ENCODE measurements at places on chromosomes 3 and 15. TPM values are rescaled to one million over a fixed set of nuclear protein-coding genes. Genes with fewer than 3 reads are reported as not detected.

The SH2D7 gene
- total RNA-seq: not detected

The SPATA12 gene
- total RNA-seq: 0.46 TPM

The CHRD gene
- 0.29 TPM for total RNA-seq

The SPTBN5 gene
- total RNA-seq: 0.22 TPM

The NEO1 gene
- 34.3 TPM for total RNA-seq

The SLITRK3 gene
- not detected for total RNA-seq

The PLCL2 gene
- 6.1 TPM for total RNA-seq

The SEMA7A gene
- 2.9 TPM for total RNA-seq

The KAT2B gene
- total RNA-seq: 5.9 TPM

The STAC gene
- 2.4 TPM for total RNA-seq

The SAMMSON gene
- total RNA-seq: not detected

The RIOX2 gene
- 27.5 TPM for total RNA-seq

The KY gene
- 0.11 TPM for total RNA-seq

The NSMCE3 gene
- 14.7 TPM for total RNA-seq

The TP63 gene
- 0.70 TPM for total RNA-seq

The TUSC7 gene
- not detected for total RNA-seq

The GP9 gene
- total RNA-seq: not detected

The AGTR1 gene
- 0.30 TPM for total RNA-seq

The FRMD4B gene
- 1.3 TPM for total RNA-seq

The POU1F1 gene
- not detected for total RNA-seq

The IGSF11 gene
- total RNA-seq: 6.6 TPM

The REC114 gene
- not detected for total RNA-seq

The DUOXA1 gene
- 0.09 TPM for total RNA-seq

The HDDC3 gene
- 29.4 TPM for total RNA-seq

The IL17RE gene
- 0.88 TPM for total RNA-seq

The LIPC gene
- total RNA-seq: not detected

The SERPINI2 gene
- total RNA-seq: not detected
